ENCODE measurements at places on chromosomes 11 and 22.

DNA sequence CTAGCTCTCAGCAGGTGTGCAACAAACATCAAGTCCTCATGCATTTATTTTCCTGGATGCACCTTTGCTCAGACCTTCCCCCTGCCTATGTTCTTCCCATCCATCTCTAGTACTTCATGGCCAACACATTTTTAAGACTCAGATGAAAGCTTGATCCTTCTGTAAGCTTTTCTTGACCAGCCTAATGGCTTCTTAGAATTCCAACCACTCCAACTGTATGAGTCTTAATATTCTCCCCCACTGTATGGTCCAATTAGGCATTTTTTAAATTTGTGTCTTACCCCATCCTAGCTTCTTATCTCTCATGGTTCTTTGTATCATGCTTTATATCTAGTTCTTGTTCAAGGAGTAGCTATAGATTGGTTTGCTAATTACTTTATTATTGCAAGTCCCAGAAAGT is 44.8 kb downstream of the TENM4 start:
- DNase-seq = no peak

DNA sequence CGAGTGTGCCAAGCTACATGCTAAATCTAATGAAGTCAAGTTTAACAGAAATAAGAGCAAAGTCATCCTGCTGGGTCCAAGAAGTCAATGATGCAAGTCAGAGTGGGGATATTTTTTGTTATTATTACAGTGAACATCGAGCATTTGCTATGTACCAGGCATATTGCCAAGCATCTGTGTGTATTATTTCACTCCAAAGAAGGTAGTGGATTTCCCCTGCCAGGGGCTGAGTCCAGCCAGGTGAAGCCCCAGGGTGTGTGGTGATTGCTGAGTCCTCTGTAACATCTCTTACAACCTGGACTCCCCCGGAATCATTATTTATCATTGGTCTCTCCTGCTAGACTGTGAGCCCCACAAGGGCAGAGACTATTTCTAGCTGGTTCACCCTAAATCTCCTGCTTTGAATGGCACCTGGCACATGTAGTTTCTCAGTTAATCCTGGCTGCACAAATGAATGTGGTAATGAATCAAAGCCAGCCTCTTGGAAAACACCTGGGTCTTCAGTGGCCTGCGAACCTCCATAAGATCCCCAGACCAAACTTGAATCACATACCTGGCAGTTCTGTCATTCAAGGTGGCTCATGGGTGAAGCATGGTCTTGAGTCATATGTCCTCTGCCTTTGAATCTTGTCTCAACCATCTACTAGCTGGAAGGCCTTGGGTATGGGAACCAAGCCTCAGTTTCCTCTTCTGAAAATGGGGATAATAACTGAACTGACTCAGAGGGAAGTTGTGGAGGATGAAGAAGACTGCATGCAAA is 549.2 kb downstream of the MIAT start:
- DNase-seq = no peak

- DNase-seq = no peak
Measured at GRCh38 chr11:34134765-34135164, 29.3 kb downstream of the NAT10 start.

GRCh38 chr11:113874581-113875233 is 665 bp downstream of the USP28 start:
- peak; percentile 33 for DNase-seq

DNA sequence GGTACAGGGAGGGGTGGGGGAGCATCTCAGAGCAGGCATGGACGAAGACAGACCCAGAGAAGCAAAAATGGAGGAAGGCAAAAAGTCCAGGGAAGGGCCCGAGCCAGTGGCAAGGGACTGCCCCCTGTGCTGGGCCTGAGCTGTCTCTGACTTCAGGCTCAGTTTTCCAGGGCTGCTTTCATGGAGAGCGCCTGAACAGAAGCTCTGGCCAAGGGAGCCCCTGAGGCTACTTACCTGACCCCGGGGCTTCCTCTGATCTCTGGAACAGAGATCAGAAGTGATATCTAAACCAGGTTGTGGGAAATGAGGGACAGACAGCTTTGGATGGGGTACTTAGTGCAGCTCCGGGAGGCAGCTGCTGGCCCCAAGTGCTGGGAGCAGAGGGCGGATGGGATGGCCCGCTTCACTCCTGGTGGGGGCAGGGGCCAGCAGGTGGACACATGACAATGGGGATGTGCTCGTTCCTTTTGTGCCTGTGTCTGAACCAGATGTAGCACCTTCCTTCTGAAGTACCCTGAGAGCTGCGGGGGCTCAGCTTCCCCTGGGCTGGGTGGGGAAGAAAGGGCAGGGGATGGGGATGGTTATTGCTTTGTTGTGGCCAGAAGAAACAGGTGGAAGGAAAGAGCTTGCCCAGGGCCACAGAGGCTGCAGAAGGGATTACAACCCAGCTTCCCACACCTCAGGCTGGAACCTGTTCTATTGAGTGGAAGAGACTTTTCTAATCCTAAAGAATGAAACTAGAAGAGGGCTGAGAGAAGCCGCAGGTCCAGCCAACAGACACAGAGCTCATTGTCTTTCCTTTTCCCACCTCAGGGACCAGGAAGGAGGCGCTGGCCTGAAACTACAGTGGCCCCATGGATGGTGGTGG is 5.7 kb downstream of the LRRC10B start:
- no peak for DNase-seq

DNA sequence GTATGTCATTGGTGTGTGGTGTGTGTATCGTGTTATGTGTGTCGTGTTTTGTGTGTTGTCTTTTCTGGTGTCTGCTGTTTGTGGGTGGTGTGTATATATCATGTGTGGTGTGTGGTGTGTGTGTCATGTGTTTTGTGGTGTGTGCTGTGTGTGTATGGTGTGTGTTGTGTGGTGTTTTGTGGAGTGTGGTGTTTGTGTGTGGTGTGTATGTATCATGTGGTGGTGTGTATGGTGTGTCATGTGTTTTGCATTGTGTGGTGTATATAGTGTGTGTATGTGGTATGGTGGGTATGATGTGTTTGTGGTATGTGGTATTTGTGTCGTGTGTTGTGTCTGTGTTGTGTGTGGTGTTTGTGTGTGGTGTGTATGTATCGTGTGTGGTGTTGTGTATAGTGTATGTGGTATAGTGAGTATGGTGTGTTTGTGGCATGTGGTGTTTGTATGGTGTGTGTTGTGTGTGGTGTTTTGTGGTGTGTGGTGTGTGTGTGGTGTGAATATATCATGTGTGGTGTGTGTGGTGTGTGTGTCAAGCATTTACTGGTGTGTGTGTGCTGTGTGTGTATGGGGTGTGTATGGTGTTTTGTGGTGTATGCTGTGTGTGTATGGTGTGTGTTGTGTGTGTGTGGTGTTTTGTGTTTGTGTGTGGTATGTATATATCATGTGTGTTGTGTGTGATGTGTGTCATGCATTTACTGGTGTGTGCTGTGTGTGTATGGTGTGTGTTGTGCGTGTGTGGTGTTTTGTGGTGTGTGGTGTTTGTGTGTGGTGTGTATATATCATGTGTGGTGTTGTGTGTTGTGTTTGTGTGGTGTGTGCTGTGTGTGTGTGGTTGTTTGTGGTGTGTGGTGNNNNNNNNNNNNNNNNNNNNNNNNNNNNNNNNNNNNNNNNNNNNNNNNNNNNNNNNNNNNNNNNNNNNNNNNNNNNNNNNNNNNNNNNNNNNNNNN is 12.7 kb downstream of the PIM3 start:
- DNase-seq = no peak

GRCh38 chr11:63713766-63714165 is 32.5 kb downstream of the RTN3 start:
- no peak for DNase-seq

DNA sequence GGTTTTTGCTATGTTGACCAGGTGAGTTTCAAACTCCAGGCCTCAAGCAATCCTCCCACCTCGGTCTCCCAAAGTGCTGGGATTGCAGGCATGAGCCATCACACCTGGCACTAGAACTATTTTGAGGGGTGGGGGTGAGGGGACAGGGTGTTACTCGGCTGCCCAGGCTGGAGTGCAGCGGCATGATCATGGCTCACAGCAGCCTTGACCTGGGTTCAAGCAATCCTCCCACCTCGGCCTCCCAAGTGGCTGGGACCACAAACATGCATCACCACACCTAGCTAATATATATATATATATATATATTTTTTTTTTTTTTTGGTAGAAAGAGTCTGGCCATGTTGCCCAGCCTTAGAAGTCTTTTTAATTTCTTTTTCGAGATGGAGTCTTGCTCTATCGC is 17.1 kb upstream of the IFITM3 start:
- DNase-seq = no peak

- DNase-seq = no peak
Measured at GRCh38 chr22:26068571-26068970, 100.7 kb upstream of the SEZ6L start.

DNA sequence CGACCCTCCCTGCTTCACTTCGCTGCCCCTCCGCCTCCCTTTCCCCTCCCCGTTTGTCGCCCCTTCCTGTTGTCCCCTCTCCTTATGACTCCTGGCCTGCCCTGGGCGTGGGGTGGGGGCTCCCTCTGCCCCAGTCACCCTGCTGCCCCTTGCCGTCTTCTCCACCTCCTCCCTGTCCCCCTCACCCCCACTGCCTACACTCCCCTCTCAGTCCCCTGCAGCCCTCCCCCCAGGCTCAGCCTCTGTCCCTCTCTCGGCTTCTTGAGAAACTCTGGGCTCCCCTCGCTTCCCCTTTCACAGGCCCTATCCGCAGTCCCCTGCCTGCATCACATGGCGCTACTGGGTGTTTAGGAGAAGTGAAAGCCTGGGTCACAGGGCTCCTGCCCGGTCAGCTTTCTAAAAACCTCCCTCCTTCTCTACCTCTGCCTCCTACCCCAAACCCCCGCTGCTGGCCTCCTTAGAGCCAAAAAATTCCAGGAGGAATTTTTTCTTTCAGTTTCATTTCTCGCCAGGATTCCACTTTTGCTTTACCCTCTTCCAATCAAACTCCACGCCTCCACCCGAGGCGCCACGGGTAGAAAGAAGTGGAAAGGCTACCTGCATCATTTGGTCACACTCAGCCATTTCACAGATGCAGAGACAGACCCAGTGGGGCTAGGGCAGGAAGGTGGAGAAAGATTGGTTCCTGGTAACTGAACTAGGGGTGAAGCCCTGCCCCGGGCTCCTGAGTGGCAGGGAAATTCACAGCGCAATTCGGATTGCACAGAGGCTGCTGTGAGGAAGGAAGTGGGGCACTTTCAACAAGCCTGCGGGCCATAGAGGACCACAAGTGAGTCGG is at the start of gene SLC15A3:
TSS of gene SLC15A3 (minus strand) at position 273 of the 838 bp plus-strand sequence. CDS start 625 bp downstream, outside the sequence.
- peak; percentile 22 for DNase-seq

DNA sequence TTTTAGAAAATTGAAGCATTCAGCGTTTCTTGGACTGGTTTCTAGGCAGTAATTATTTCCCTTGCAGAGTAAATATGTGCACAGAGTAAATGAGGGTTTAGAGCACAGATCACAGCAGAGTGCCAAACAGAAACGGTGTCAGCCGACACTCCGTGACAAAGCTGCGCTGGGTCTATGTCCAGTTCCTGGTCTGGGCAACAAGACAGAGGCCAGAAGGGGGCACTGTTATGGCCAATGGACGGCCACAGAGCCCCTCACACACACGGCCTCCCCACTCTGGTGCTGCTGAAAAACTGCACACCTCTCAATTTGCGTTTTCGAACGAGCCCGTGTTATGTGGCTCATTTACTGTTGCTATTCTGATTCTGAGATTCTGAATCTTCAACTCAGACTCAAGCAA is 180.7 kb downstream of the MPPED1 start:
- no peak for DNase-seq
